BJ (cell line): ENCODE measurements at places on chromosomes 16 and 17. TPM values are rescaled to one million over a fixed set of nuclear protein-coding genes. Genes with fewer than 3 reads are reported as not detected.

AP1G1 gene
- 59.8 and 86.6 TPM in 2 replicates for polyA plus RNA-seq

CYB5D1 gene
- 6.7 and 7.9 TPM in 2 replicates for polyA plus RNA-seq

CD300H gene
- polyA plus RNA-seq, result not detected in 2 replicates

ABCC11 gene
- 0.06 and 0.09 TPM in 2 replicates for polyA plus RNA-seq

KCNG4 gene
- not detected in 2 replicates for polyA plus RNA-seq

GNG13 gene
- not detected in 2 replicates for polyA plus RNA-seq

KRT20 gene
- polyA plus RNA-seq, result not detected in 2 replicates

ODAD4 gene
- polyA plus RNA-seq, result 0.61 and 0.92 TPM in 2 replicates

RAB34 gene
- 307 and 473 TPM in 2 replicates for polyA plus RNA-seq

CNGB1 gene
- not detected in 2 replicates for polyA plus RNA-seq

PRAC1 gene
- polyA plus RNA-seq, result not detected in 2 replicates

CCL3 gene
- not detected in 2 replicates for polyA plus RNA-seq

TUBB3 gene
- 55.2 and 108 TPM in 2 replicates for polyA plus RNA-seq
